Suppressor macrophage (primary cell): ENCODE measurements at places on chromosomes 11 and 22.

- DNase-seq = no peak
Observed at GRCh38 chr22:31957970-31958594, 13.7 kb downstream of the YWHAH start.

DNA sequence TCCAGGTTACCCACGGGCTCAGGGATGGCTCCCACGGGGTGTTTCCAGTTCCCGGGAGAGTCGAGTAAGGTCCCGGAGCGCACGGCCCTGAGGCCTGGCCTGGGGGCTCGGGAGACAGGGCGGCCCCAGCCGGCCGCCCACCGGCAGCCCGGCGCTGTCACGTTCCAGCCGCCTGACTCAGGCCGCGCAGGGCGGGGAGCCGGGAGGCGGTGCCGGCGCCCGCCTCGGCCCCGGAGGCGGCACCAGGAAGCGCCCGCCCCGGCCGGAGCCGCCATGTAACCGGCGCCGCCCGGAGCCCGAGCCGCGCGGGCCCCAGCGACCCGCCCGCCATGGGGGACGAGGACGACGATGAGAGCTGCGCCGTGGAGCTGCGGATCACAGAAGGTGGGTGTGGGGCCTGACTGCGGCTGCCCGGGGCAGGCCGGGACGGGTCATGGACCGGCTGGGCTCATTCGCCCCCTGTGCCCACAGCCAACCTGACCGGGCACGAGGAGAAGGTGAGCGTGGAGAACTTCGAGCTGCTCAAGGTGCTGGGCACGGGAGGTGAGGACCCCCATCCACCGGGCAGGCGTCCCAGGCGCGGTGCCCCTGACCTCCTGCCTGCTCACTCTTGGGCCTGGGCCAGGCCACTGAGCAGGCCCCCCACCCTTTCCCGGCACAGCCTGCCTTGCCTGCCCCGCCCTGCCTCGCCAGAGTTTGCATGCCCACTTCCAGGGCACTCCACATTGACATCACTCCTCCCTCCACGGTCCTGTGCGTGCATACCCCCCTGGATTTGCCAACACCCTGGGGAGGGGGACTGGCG lies at the start of gene RPS6KA4:
TSS of gene RPS6KA4 (plus strand) at position 256 of the 805 bp plus-strand sequence. CDS start at position 330, 74 bp downstream.
- DNase-seq = peak; percentile 84

- no peak for DNase-seq
Observed at GRCh38 chr11:134701564-134702165, 289.6 kb upstream of the B3GAT1 start.

DNA sequence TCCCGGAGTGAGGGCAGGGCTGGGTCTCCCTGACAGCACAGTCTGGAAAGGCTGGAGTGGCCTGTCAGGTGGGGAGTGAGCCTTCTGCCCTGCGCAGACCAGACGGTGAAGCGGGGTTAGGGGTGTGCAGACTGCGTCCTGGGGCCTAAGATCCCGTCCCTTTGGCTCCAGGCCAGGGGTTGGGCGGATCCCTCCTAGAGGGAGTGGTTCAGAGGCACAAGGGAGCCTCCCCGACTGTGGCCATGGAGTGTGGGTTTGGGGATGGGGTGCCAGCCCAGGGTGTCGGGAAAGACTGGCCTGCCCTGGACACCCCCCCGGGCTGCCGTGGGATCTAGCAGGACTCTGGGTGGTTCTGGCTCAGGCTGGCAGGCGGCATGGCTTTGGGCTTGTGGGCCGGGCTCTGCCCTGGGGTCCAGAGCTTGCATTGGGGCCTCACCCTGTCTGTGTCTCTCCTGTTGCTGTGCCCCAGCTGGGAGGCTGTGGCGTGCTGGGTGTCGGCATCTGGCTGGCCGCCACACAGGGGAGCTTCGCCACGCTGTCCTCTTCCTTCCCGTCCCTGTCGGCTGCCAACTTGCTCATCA lies 19.5 kb downstream of the TSPAN4 start:
- no peak for DNase-seq

DNA sequence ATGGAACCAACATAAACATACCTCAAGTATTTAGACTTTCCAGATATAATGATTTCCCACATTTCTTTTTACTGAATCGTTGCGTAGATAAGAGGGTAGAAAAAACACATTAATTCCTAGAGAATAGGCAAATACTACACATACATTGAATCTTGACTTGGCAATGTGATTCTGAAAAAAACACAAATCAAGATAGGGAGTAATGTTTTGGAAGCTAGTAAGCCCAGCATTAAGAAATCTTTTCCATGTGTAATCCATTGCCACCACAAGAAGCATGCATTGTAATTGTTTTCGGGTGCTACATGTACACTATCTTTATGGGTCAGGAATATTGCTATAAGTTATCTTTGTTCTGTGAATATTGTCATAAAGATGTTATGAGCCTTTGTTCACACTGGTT lies 269.8 kb upstream of the PDGFD start:
- DNase-seq = no peak

- DNase-seq = peak; percentile 95
Observed at GRCh38 chr11:59012398-59013265, 73.3 kb downstream of the GLYATL1 start.

DNA sequence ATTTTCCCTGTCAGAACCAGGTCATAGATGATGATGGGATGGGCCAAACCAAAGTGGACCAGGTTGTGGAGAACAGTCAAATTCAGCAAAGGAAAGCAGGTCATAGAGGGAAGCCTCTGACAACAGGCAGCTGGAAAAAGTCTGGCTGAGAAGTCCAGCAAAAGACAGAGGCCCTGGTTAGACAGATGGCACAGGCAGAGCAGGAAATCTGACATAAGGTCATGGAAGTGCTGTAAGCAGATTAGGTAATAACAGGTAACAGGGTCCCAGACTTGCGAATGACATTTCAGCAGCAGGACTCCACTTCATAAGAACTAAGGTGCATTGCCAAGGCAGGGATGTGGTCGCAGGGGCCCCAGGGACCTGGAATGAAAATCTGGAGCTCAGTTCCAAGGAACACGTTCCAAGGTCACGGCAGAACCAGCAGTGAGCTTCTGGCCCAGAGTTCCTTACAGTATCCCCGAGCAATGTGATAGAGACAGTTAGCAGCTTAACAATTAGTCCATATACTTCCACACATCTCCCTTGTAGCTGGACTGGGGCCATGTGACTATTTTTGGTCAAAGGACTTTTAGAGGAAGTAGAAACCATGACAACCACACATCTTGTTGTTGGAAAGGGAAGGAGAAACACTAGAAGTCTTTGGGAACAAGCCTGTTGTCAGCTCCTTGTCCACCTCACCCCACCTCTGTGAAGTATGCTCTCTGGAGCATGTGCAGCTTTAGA lies 75.4 kb downstream of the ME3 start:
- DNase-seq = peak; percentile 68
